Neural crest cell (in vitro differentiated cells): ENCODE measurements at places on chromosomes 5 and 9. TPM values are rescaled to one million over a fixed set of nuclear protein-coding genes. Genes with fewer than 3 reads are reported as not detected.

DNA sequence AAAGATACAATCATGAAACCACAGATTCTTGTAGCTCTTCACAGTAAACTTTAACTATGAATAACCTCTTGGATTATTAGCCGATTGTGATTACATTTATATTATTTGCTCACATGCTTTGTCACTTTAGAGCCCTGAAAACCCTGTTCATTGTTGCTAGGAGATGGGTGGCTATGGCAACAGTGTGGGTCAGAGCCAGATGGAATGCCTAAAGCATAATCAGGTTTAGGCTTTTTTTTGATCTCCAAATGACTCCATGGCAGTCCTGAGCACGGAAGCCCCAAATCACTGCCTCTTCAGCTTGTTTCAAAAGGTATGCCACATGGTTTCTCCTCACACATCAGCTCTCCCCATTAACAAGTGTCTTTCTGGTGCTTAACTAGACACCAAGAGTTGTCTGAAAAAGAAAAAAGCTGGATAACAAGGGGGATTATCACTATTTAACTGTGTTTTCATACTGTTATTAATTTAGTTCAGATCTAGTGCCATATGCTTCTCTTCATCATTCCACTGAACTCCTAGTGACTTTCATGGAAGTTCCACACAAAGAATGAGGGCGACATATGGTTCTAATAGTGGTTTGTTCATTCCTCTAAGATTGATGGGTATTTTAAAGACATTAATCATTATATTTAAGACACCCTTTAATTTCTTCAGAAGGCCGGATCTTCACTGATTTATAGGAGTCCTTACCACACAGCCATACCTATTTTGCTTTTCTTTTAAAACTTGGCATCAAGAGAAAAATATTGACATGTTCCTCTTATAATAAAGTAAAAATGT, 88.8 kb upstream of the PAM start:
- DNase-seq = peak; percentile 31

DNA sequence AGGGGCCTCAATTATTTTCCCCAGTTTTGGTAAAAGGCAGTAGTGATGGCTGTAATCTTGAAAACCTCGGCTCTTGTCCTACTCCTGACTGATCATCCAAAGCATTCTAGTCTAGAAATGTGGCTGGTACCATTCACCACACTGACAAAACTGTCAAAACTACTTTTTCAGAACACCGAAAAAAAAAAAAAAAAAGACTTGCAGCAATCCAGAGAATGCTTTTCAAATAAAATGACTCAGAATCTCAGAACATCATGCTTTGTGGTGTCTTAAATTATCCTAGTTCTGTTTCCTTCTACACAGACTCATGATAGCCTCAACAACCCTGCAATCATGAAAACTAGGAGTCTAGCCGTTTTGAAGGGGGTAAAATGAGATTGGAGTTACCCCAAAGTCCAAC, 13.4 kb downstream of the SLC28A3 start:
- DNase-seq = no peak

DNA sequence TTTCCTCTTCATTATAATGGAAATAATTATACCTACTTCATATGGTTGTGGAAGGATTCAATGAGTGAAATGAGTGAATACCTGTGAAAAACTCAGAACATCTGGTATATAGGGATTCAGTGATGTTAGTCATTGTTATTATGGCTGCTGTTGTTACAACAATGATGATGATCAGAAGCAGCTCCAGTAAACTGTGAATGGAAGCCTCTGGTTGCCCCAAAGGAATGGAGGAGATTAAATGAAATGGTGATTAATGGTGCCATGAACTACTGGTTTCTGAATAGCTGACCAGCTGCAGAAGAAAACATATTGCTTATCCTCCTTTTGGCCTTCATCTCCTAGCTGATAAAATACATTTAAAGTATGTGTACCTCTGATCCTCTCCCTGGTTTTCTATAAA, 372.0 kb downstream of the ARHGEF28 start:
- no peak for DNase-seq

DNA sequence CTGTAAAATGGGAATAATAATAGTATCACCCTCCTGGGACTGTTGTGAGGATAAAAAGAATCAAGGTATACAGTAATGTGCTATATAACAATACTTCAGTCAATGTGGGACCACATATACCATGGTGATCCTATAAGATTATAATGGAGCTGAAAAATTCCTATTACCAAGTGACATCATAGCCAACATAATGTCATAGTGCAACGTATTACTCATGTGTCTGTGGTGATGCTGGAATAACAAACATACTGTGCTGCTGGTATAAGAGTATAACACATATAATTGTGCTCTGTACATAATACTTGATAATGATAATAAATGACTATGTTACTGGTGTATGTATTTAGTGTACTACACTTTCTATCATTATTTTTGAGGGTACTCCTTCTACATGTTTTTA, 38.1 kb downstream of the LIFR start:
- DNase-seq = no peak

- no peak for DNase-seq
Measured at GRCh38 chr9:99126312-99126711, 21.4 kb downstream of the TGFBR1 start.

GRCh38 chr5:168239325-168239724, 52.1 kb upstream of the WWC1 start:
- DNase-seq = no peak

DNA sequence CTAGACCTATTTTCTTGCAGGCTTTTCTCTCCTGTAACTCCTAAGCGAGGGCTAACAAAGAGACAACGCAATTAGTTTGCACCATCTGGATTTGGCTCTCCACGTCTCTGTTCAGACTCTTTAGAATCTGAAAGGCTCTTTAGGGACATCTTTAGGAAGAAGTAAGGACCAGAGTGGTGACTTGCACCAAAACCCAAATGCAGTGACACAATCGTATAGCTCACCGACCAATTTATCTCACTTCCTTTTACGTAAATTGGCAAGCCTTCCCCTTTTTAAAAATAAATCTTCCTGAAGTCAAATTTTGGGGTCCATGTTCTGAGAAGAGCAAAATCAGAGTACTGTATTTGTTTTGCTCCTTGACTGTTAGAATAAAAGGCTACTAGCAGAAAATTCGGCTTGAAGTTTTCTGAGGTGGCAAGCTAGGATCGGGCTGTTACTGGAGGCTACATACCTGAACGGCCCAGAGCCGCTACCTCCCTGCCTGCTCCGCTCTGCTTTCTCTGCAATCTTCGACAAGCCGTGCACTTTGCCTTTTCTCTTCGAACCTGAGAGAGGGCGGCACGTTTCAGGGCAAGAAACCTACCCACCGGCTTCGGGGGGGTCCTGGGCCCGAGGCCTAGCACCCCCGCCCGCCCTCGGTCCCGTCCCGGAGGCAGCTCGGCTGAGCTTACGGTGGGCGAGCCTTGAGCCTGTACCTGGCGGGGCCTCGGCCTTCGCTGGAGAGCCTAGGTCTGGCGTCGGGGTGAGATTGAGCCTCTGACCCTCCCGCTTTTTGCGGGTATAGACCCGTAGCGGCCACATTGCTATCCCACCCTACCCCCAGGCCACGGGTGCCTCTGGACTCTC, 537 bp downstream of the MEIKIN start:
- no peak for DNase-seq

DNA sequence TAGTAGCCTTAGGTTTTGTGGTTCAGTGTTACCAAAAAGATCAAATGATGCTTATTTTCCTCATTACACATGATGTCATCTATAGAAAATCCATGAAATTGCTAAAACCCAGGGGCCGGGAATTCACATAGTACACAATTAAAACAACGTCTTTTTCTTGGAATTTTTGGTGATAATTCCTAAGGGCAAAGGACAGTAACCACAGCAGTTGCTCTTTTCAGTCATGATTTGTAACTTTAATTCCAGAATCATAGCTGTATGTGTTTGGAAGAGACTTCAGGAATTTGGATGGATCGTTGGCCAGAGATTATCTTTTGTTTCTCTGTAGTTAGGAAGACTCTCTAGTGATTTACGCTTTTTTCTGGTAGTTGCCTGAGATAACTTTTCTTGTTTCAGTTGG, 748.7 kb downstream of the TLE4 start:
- no peak for DNase-seq

DNA sequence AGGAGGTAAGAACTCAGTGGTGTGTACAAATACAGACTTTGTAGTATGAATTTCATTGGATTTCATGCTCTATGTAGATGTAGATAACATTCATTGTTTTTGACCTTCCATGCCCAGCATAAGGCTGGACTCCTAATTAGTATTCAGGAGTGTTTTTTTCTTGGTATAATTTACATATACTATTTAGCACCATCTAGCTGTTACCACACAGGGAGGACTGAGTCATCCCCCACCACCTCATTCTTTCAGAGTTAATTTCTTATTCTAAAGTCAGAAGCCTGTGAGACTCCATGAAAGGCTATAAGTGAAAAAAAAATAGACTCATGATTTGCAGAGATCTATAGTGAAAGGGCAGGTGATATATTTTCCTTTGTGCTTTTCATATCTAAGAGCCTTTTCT, 555.0 kb downstream of the PRR16 start:
- DNase-seq = no peak

GRCh38 chr9:17520268-17521064, 58.4 kb upstream of the SH3GL2 start:
- DNase-seq = no peak

GRCh38 chr9:73866451-73866850, 630.7 kb upstream of the RORB start:
- DNase-seq = no peak

DNA sequence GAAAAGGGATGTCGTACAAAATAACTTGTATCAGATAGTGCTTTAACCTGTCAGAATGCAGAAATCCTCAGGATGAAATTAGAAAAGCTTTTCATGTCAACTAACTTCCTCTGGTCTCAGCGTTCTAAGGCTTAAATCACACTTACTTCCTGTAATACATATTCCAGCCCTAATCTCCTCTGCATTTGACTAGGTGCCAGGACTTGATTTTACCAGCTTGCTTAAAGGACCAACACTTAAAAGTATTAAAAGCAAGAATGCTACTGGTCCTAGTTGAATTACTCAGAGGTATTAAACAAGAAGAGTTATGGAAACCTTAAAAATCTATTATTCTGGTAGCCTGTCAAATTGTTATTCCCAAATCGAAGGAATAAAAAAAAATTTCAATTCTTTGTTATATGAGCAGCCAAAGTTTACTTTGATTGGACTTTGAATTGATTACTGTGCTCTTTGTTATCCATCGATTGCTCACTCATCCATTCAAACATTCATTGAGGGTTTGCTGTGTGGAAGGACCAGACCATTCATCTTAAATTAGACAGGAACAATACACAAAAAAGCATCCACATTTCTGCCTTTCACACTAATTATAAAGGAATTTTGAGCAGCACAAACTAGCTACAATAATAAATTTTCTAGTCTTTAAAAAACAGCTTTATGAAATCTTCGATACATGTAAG, 108.7 kb downstream of the MUSK start:
- DNase-seq = no peak

DNA sequence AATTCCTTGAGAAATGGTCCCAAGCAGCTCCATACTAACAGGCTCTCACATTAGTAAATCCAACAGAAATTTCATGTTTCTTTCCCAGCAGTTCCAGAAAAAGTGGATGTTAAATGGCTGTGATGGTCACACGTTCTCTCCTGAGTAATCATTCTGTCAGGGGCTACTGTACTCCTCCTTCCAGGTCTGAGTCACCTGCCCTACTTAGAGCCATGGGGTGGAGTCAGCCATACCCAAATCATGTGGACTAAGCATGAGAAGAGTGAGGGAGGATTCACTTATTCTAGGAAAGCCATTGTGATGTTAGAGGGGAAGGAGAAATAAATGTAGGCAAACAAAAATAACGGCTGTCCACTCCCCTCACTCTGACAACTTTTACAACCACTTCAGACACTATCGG, 547.2 kb downstream of the CSNK1G3 start:
- DNase-seq = no peak

GRCh38 chr5:180135128-180135955, 63.8 kb upstream of the RNF130 start:
- no peak for DNase-seq

DNA sequence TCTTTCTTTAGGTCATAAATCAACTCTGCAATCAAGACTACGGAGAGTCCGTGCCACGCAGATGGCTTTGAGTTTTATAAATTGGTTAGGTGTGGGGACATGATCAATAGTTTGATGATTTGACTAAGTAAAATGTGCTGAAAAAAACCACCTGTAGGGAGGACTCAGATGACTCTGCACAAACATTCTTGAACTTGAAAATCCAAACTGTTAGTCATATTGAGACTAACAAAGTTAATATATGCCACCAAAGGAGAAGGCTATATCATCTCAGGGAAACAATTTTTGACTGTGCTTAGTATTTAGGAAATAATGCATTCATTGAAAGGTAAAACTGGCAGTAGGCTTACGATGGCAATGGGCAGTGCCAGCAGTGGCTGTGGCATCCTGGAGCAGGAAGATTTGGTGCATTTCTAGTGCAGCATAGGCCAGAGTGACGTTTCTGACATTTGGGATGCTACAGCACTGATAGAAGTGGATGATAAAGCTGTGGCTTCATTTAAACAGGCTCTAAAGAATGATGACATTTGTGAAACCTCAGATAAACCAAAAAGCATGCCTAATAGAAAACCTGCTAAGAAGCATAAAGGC, 291.1 kb downstream of the MLLT3 start:
- no peak for DNase-seq

SARDH gene
- total RNA-seq = 4.5 and 4.6 TPM in 2 replicates

HMCN2 gene
- 0.07 TPM in 1 of 2 replicates, not detected in the other for total RNA-seq

RANBP3L gene
- total RNA-seq = not detected in 2 replicates

KIF12 gene
- not detected in 2 replicates for total RNA-seq

DBH gene
- 0.59 and 0.75 TPM in 2 replicates for total RNA-seq

PHAX gene
- 47.2 and 51.4 TPM in 2 replicates for total RNA-seq

FOXD4 gene
- total RNA-seq = 0.36 and 0.77 TPM in 2 replicates

XPA gene
- total RNA-seq = 14.1 and 15.6 TPM in 2 replicates
